ENCODE measurements at places on chromosomes 7 and 10. TPM values are rescaled to one million over a fixed set of nuclear protein-coding genes. Genes with fewer than 3 reads are reported as not detected.

GJD4 gene
- not detected for total RNA-seq

FGFR2 gene
- total RNA-seq, result 14.7 TPM

GSDME gene
- 87.6 TPM for total RNA-seq

NEUROD6 gene
- not detected for total RNA-seq

ELMO1 gene
- not detected for total RNA-seq

RNF148 gene
- not detected for total RNA-seq

ESYT2 gene
- total RNA-seq, result 62.3 TPM

CYP2E1 gene
- total RNA-seq, result not detected

CACNB2 gene
- not detected for total RNA-seq

OR2A1 gene
- not detected for total RNA-seq

SPDYE5 gene
- not detected for total RNA-seq

ZNF25 gene
- total RNA-seq, result 3.2 TPM

All from hair follicular keratinocyte (primary cell).